ENCODE measurements at places on chromosomes 4 and X.

DNA sequence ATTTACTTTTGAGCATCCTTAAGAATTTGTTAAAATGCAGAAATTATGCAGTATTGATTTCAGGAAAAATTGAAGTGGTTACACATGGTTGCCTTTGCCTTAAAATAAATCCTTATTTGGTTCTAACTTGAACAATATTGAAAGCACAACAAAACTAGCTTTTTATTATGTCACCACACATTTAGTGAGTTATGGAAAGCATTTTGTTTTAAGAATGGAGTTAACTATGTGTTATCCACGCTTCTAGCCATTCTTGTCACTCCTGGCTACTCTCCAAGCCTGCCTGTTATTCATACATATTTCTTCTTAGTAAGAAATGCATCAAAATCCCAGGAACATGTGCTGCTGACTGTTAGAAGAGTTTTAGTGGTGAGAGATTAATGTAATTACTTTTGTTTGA, 73.9 kb downstream of the FAT4 start:
- DNase-seq, result no peak

DNA sequence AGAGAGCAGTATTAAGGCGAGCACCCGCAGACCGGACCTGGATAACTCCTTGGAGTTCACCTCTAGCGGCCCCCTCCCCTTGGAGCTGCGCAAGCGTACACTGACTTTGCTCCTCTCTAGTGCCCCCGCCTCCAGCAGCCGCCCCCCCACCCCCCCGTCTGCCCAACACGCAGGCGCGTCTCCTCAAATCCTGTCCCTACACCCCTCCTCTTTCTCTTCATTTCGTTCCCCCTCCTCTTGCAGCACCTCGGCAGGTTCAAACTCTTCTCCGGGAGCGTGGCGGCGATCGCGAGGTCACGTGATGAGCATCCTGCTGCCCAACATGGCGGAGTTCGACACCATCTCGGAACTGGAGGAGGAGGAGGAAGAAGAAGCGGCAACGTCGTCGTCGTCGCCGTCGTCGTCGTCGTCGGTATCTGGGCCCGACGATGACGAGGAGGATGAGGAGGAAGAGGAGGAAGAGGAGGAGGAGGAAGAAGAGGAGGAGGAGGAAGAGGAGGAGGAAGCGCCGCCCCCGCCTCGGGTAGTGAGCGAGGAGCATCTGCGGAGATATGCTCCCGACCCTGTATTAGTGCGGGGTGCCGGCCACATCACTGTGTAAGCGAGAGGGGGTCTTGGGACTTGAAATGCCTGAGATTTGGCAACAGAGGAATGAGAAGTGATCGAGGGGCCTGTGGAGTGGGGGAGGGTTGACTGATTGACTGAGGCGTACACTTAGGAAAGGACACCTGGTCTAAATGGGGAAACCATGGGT, at the start of gene CHIC1:
Gene CHIC1 (plus strand): TSS at position 214 of the 754 bp plus-strand sequence. CDS start 88 bp downstream, at position 302.
- DNase-seq, result peak; percentile 69

GRCh38 chrX:126701380-126701779, 118.1 kb upstream of the PRR32 start:
- DNase-seq, result no peak

GRCh38 chr4:151854731-151855130, 93.9 kb upstream of the GATB start:
- no peak for DNase-seq

GRCh38 chr4:172143605-172144314, 330.6 kb downstream of the GALNTL6 start:
- no peak for DNase-seq

DNA sequence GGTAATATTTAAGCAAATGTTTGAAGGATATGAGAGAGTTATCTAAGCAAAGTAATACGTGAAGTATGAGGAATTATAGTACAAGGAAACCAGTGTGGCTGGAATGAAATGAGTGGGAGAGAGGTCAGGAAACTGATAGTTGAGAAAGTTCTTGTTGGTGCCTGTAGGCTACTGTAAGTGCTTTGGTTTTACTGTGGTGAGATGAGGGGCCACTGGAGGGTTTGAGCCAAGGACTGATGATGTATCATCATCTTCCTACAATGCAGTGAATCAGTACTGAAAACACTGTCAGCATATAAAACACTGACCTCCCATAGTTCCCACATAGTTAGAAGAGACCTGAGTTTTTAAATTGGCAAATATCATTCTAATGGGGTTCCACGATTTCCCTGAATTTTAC, 367.5 kb upstream of the CTSO start:
- DNase-seq, result no peak
